CD8-positive, alpha-beta T cell (primary cell): ENCODE measurements at places on chromosomes 6 and 20.

DNA sequence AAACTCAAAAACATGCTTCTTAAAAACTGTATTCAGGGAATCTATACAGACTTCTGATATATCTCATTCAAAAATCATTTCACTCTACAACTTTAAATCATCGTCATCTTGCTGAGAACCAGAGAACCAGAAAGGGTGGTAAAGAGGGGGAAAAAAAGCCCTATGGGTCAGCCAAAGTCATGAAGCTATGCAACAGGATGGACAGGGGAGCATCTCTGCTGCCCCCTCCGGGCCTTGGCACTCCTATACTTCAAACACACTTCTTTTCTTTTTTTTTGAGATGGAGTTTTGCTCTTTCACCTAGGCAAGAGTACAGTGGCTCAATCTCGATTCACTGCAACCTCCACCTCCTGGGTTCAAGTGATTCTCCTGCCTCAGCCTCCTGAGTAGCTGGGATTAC lies 73.5 kb upstream of the NFATC2 start:
- no peak for DNase-seq

DNA sequence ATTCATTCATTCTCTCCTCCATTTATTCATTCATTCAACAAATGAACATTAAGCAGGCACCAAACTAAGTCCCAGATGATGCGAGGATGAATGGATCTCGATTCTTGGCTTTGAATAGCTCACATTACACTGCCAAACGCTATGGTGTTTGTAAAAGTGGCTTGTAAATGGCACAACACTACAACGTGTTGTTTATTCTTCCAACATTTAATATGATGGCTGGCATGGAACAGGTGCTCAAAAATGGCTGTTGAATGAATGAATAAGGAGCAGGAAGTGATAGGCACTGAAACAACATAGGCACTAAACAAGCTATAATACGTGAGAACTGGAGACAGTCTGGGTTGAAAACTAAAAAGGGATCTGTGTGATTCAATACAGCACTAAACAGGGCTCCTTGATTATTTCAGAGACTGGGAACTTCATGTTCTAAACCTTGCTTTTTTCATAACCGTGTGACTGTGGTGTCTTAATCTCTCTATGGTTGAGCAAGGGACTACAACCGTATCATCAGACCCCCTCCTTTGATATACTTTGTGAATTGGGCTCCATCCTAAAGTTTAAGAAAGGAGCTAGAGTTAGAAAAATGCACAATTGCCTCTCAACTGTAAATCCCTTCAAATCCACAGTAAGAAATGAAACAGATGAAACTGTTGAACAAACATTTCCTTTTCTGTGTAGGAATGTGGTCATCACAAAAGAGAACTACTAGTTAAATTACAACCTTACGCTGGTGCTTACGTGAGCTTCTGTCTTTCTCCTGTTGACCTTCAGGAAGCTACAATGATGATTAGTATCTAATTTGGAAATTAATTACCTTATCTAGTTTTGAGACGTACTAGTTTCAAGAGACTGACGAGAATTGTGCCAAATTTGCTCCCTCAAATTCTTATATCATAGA lies 16.9 kb upstream of the SLC16A10 start:
- no peak for DNase-seq

DNA sequence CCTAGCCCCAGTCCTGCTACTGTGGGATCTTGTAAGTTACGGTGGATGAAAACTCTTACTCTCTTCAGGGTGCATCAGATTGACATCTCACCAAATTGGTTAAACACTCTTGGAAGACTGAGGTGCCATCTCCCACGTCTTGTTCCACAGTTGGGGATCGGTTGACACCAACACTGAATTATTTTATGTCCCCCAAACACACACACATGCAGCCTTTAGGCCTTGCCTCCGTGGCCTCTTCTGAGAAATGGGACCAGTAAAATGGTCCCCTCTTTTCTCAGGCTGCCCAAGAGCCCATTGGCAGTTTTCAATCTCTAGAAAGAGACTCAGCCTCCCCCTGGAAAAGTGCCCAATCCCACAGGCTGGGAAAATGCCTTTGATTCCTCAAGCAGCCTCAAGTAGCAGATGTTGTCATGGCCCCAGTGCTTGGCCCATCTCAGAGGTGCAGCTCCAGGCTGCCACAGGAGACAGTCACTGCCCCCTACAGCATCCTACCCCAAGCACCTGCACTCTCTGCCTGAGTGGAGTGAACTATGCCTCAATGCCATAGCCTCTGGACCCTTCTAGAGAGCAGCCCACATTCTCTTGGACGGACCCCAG lies 163.9 kb downstream of the ANKRD60 start:
- no peak for DNase-seq

DNA sequence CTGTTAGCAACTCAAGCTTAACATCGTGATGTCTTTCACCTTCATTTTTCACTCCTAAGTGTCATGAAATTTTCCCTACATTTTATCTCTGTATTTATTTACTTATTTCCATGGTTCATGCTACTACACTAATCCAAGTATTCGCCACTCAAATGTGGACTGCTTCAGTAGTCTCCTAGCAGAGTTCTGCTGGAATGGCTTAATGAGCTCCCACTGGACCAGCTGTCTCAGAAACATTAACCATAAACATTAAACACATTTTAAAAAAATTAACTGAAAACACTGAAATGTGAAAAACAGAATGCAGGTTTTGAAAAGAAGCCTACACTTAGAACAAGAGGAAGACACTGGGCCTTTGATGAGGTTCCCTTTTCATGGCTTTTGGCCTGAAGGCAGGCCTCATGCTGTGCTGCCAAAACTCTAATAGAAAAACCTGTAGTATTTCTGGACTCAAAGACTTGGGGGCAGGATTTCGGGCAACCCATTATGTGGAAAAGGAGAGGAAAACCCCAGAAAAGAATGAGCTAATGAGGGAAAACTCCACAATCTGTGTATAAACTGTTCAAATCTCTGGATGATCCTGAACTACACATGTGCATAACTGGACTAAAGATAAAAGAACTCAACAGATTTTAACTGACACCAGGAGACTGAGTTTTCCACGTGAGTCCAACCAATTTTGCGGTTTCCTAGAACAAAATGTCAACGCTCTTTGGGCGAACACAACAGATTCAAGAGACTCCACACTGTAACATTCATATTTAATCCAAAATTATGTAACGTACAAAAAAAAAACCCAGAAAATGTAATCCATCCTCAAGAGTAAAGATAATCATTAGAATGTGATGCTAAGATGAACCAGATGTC lies 33.0 kb downstream of the SAMD3 start:
- no peak for DNase-seq

DNA sequence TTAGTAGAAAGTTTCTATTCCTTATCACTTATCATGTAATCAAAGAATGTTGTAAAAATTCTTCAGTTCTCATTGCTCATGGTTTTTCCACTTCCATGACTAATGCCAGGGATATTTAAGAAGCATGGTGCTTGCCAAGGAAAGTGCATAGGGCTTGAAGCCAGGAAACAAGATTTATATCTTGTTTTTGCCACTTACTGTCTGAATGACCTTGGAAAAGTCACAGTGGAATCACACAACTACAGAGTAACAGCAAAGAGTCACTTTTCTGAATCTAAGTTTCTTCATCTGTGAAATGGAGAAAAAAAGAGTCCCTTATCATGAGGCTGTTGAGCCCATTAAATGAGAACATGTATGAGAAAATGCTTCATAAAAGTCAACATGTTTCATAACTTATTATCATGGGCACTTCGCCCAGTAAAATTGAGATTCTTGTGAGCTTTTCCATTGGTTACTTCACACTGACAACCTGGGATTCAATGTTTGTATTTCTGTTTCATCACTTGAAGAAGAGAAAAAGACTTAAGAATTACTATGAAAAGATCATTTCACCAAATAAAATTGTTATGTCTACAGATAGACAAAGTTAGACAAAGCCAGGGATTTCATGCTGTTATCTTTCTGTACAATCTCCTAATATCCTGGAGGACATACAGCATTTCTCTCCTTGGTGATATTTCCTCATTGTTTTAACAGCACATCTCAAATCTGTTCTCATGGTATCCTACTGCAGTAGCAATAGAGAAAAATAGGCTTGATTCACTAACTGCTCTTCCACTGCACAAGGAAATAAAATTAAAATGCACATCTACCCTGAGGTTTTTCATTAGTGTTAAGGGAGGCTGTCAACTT lies 7.6 kb upstream of the BMP5 start:
- no peak for DNase-seq

DNA sequence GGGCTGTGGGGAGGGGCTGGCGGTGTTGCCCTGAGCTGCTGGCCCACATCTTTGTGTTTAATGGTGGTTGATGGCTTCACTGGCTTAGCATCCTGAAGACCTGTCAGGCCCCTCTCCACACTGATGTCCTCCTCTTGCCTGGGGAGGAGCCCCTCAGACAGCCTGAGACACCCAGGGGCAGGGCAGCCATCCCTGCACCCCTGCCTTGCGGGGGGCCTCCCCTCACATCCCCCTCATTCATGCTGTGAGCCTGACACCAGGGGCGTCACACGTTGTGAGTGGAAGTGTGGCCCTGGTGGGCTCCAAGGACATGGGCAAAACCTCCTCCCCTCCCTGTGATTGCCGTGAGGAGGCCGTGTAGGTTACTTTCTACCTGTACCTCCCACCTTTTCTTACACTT lies 152.7 kb downstream of the DTNBP1 start:
- DNase-seq: no peak

GRCh38 chr6:13729891-13730290 lies 18.3 kb upstream of the RANBP9 start:
- DNase-seq: no peak

GRCh38 chr6:16336911-16337294 lies 98.5 kb downstream of the GMPR start:
- no peak for DNase-seq

GRCh38 chr6:125780540-125781313 lies 10.0 kb upstream of the NCOA7 start:
- DNase-seq: peak; percentile 79

DNA sequence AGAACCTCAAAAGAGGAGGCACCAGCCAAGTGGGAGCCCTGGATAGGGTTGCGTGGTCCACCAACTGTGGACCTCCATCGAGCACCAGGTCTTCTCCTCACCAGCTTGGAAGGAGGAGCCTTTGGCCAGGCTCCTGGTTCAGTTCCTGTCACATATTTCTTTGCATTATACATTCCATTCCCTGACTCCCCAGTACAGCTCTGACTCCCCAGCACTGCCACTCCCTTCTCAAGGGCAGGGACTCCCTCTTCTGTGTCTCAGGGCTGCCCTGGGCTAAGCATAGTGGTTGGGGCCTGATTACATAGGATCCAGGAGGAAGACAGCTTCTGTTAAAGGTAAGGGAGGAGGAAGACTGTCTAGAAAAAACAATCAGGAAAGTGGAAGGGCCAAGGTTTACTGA lies 91.1 kb downstream of the MRPL14 start:
- no peak for DNase-seq

GRCh38 chr6:46687619-46688097 lies at the start of gene TDRD6:
TSS of gene TDRD6 (plus strand) at chr6:46687885. CDS start at chr6:46688129, 244 bp downstream.
- DNase-seq: no peak

DNA sequence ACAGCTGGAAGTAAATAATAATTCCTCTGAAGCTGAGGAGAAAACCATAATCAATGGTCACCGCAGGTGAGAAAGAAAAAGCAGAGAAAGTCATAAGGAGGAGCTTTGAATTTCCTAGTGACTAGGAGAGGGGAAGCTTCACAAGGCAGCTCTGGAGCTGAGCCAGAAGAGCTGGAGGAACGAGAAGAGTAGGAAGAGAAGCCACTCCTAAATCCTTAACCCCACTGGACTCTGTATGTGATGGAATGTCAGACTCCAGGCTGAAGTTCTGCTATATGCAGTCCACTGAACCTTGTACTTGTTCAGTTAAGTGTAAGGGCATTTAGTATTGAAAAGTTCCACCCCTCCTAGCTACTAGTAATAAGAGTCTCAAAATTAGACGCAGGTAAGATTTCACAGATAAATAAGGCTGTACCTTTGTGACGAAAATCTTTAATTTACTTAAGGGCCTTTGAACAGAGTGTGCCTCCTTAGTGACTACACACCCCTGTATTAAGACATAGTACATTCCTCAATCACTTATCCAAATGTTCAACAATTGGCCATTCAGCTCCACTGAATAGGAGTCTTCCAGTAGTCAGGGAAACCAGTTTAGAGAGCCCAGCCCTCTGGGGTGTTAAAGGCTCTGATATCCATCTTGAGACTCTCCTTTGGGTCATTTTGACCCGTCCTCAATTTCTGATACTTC lies 71.4 kb upstream of the UFL1 start:
- no peak for DNase-seq

DNA sequence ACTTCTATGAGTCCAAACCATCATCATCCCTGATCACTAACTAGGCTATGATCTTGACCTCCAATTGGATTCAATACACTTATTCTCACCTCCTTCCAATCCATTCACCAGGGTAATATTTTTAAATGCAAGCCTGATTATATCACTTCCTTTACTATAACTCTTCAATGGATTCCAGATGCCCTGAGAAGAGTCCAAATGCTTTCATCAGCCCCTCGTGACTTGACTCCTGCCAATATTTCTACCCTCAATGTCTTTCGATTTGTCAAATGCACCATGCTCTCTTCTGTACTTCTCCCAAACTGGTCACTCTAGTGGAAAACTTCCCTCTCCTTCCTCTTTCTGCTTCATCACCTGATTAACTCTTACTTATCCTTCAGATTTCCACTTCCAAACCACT lies 70.8 kb downstream of the CD164 start:
- DNase-seq: no peak

- no peak for DNase-seq
These were observed 118.8 kb upstream of the TRAF3IP2 start for GRCh38 chr6:111724505-111724904.

DNA sequence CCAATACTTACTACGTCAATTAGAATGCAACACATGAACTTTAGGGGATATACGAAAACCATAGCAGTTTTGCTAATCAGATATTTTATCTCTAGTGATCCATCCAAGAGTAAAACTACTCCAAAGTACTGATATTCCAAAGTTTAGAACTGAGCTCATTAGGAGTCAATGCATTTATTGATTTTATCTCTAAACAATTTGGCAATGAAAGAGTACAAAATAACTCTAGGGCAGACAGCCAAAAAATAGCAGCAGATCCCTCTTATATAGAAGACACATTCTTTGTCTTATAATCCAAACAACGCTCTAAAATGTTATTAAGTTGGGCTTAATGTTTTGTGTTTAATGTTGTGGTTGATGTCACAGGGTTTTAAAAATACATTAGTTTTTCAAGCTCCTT lies 923.9 kb upstream of the MAN1A1 start:
- no peak for DNase-seq

GRCh38 chr20:44222633-44223368 lies 12.2 kb upstream of the OSER1 start:
- DNase-seq: no peak

DNA sequence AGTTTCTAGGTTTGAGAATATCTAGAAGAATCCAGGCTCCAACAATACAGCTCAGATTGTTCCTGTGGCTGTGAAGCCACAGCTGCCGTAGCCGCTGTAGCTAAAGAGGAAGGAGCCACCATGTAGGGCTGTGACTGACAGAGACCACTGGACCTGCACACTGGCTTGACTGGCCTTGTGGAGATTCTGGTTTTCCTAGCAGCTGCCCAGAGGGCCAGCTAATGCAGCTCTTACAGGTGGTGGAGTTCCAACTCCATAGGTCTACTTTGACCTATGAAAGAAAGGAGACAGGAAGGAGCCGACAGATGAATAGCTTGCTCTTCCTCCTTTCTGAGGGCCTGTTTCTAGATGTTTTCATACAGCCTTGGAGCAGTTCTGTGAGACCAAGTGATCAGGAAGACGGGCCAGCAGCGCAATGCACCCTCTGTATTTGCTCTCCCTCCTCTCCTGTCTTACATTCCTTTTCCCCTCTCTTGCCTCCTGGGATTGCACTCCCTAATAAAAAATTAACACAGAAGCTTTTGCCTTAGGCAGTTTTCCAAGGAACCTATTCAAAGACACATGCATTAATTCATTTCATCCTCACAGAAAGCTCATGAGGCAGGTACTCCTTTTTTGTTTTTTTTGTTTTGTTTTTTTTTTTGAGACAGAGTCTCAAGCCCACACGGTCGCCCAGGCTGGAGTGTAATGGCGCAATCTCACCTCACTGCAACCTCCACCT lies 51.8 kb upstream of the MYB start:
- peak; percentile 31 for DNase-seq
